ENCODE measurements at places on chromosomes 2 and 18.

- DNase-seq = no peak
Measured at GRCh38 chr2:9082158-9082557, 78.7 kb upstream of the MBOAT2 start.

DNA sequence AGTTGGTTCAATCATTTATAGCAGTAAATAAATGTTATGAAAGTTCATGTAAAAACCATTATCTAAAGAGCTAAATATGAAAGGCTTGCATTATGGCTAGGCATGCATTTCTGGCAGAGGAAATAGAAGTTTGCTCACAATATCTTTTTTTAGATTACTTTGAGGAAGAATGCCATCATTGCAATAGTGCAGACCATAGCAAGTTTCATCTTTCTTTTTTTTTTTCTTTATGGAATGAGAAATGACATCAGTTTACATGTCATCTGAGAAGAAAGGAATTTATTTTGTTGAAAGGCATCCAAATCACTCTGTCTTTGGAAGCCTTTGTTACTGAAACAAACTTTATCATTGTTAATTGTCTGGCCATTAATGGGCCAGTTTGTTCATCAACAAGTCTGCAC lies 74.5 kb upstream of the NCKAP5 start:
- no peak for DNase-seq

DNA sequence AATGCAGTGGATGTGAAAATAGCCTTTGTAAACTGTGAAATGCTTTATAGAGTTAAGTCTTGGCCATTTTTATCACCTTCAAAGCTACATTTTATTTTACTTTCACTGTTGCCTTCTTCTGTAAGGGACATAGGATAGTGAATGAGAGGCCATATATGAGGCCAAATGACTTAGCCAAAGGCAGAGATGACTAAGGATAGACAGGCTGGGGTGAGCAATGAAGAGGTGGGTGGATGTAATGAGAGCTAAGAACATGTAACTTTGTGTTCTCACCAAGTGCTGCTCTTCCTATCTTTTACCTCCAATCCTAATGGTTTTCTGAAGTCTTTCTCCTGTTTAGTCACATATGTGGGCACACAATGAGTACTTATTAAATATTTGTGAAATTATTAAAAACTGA lies 101.9 kb downstream of the MBD5 start:
- no peak for DNase-seq

DNA sequence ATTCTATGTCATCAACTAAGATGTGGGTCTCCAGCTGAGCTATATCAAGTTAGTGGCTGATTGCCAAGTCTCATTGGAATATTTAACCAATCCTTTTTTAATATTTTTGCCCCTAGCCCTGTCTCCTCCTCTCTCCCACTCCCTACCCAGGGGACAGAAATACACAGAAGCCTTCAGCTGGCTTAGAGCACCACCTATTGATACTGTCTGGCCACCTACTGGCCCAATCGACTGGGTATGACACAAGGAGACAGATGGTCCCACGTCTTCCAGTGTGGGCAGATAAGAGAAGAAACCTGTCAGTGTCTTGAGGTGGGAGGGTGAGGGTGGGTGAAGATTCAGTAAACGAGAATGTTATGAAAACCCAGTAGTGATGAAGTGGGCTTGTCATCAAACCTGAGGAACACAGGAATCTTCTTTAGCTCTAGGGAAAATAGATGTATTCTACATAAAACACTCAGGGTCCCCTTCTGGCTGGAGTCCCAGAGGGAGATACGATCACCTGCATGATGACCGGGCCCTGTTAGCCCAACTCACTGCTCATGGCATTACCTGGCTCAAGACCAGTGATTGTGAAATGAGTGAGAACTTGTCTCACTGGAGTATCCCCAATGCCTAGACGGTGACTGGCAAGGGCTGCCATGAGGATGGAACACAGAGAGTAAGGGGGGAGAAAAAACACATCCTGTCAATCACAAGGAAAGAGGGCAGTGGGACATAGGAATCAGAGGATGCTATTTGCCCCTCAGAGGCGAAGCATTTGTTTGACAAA lies 26.7 kb downstream of the POLR1A start:
- DNase-seq = no peak
